A549 treated with CpdA at 1 μM for 4 hours (cell line): ENCODE measurements at places on chromosomes 16 and 17. TPM values are rescaled to one million over a fixed set of nuclear protein-coding genes. Genes with fewer than 3 reads are reported as not detected.

Gene ALOX12B
- total RNA-seq, result 0.68 to 1.8 TPM (median 1.0 TPM) in 5 replicates

Gene IL32
- 22.4 to 36.7 TPM (median 28.1 TPM) in 5 replicates for total RNA-seq

Gene SLFN14
- not detected in 5 replicates for total RNA-seq

Gene KRT9
- total RNA-seq, result not detected in 5 replicates

Gene NEK8
- 4.0 to 5.7 TPM (median 4.7 TPM) in 5 replicates for total RNA-seq

Gene RAMP2
- 0.65 to 1.3 TPM (median 0.99 TPM) in 5 replicates for total RNA-seq

Gene ODAD4
- total RNA-seq, result 1.1 to 2.4 TPM (median 1.7 TPM) in 5 replicates

Gene GAST
- 0.14 TPM in 1 of 5 replicates, not detected in the others for total RNA-seq

Gene NME2
- 1,595 to 1,910 TPM (median 1,857 TPM) in 5 replicates for total RNA-seq

Gene NUPR1
- 13.3 to 20.6 TPM (median 15.0 TPM) in 5 replicates for total RNA-seq

Gene ALDOC
- total RNA-seq, result 1.2 to 2.5 TPM (median 1.9 TPM) in 5 replicates

Gene MYL11
- 0.17 to 0.64 TPM (median 0.42 TPM) in 3 of 5 replicates, not detected in the others for total RNA-seq

Gene MBTPS1
- 42.3 to 48.9 TPM (median 46.1 TPM) in 5 replicates for total RNA-seq

Gene SLC6A4
- 0.02 to 0.08 TPM (median 0.04 TPM) in 3 of 5 replicates, not detected in the others for total RNA-seq

Gene PLA2G10
- 0.07 to 0.30 TPM (median 0.21 TPM) in 3 of 5 replicates, not detected in the others for total RNA-seq

Gene CDH3
- total RNA-seq, result 0.16 to 0.33 TPM (median 0.19 TPM) in 5 replicates

Gene NPIPA8
- 0.99 to 1.4 TPM (median 1.2 TPM) in 5 replicates for total RNA-seq

Gene CORO6
- total RNA-seq, result 4.9 to 8.1 TPM (median 6.4 TPM) in 5 replicates

Gene FCSK
- 4.2 to 6.3 TPM (median 5.7 TPM) in 5 replicates for total RNA-seq

Gene LPO
- total RNA-seq, result not detected in 5 replicates

Gene MYH1
- total RNA-seq, result not detected in 5 replicates

Gene CEP295NL
- total RNA-seq, result 0.38 to 0.56 TPM (median 0.48 TPM) in 5 replicates

Gene CD19
- not detected in 5 replicates for total RNA-seq

Gene PTX4
- not detected in 5 replicates for total RNA-seq

Gene TBC1D28
- not detected in 5 replicates for total RNA-seq

Gene TEX19
- total RNA-seq, result 0.22 to 0.59 TPM (median 0.33 TPM) in 5 replicates

Gene MEOX1
- not detected in 5 replicates for total RNA-seq

Gene CCDC200
- not detected in 5 replicates for total RNA-seq

Gene ADAMTS18
- 0.01 TPM in 1 of 5 replicates, not detected in the others for total RNA-seq

Gene MEIOB
- 1.5 to 3.1 TPM (median 1.7 TPM) in 5 replicates for total RNA-seq

Gene PYDC1
- not detected in 5 replicates for total RNA-seq

Gene CCL7
- total RNA-seq, result 0.19 to 0.82 TPM (median 0.61 TPM) in 5 replicates

Gene GAS2L2
- total RNA-seq, result 0.09 to 0.21 TPM (median 0.12 TPM) in 4 of 5 replicates, not detected in the other

Gene ENGASE
- total RNA-seq, result 16.9 to 26.5 TPM (median 18.9 TPM) in 5 replicates

Gene CES5A
- 0.03 TPM in 1 of 5 replicates, not detected in the others for total RNA-seq

Gene SLC35B1
- total RNA-seq, result 82.4 to 108 TPM (median 99.5 TPM) in 5 replicates

Gene CCDC47
- 95.5 to 152 TPM (median 102 TPM) in 5 replicates for total RNA-seq

Gene DNASE1L2
- 1.0 to 1.7 TPM (median 1.3 TPM) in 5 replicates for total RNA-seq

Gene BAIAP3
- 0.75 to 2.8 TPM (median 0.86 TPM) in 5 replicates for total RNA-seq

Gene CTCF
- total RNA-seq, result 35.7 to 41.4 TPM (median 37.8 TPM) in 5 replicates

Gene BPTF
- total RNA-seq, result 35.2 to 41.1 TPM (median 38.4 TPM) in 5 replicates

Gene DUXB
- not detected in 5 replicates for total RNA-seq

Gene DNAH9
- 0.03 to 0.04 TPM in 2 of 5 replicates, not detected in the others for total RNA-seq

Gene GLIS2
- 23.8 to 32.9 TPM (median 31.4 TPM) in 5 replicates for total RNA-seq

Gene DHRS11
- total RNA-seq, result 6.8 to 9.8 TPM (median 9.0 TPM) in 5 replicates

Gene EVI2B
- 0.11 to 0.17 TPM (median 0.14 TPM) in 4 of 5 replicates, not detected in the other for total RNA-seq

Gene CIBAR2
- not detected in 5 replicates for total RNA-seq

Gene TPSAB1
- total RNA-seq, result not detected in 5 replicates

Gene COG1
- total RNA-seq, result 19.4 to 23.3 TPM (median 20.6 TPM) in 5 replicates

Gene C1QTNF8
- not detected in 5 replicates for total RNA-seq

Gene HOXB8
- 7.1 to 9.6 TPM (median 8.0 TPM) in 5 replicates for total RNA-seq

Gene MAF
- total RNA-seq, result 0.39 to 0.79 TPM (median 0.58 TPM) in 5 replicates

Gene TBC1D3B
- total RNA-seq, result 1.9 to 3.7 TPM (median 3.5 TPM) in 5 replicates

Gene HS3ST4
- not detected in 5 replicates for total RNA-seq

Gene SMIM36
- total RNA-seq, result not detected in 5 replicates
